ENCODE measurements at places on chromosomes 16 and 17.
A peak's percentile ranks its signal among the peaks of the same experiment; 100 is the strongest.

GRCh38 chr16:64626776-64627175, 495.1 kb downstream of the CDH11 start:
- no peak for DNase-seq

DNA sequence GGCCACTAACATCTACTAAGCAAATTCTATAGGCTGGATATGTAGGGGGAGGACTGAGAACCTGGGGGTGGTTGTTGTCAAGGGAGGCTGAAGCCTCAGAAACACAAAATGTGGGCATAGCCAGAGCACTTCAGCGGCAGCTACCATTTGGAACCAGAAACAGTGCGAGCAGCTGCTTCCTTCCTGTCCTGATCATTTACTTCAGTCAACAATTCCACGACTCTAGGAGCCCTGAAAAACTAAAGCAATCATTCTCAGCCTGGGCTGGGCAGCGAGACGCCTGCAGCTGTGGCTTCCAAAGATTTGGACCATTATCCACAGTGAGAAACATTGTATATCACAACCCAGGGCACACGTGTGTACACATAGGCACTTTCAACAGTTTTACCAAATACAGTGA, 93.9 kb upstream of the WSCD1 start:
- no peak for DNase-seq

- DNase-seq, result no peak
Observed at GRCh38 chr16:15776572-15776971, 80.3 kb downstream of the MYH11 start.

GRCh38 chr17:61928101-61928436, 287 bp upstream of the INTS2 start:
- no peak for DNase-seq

DNA sequence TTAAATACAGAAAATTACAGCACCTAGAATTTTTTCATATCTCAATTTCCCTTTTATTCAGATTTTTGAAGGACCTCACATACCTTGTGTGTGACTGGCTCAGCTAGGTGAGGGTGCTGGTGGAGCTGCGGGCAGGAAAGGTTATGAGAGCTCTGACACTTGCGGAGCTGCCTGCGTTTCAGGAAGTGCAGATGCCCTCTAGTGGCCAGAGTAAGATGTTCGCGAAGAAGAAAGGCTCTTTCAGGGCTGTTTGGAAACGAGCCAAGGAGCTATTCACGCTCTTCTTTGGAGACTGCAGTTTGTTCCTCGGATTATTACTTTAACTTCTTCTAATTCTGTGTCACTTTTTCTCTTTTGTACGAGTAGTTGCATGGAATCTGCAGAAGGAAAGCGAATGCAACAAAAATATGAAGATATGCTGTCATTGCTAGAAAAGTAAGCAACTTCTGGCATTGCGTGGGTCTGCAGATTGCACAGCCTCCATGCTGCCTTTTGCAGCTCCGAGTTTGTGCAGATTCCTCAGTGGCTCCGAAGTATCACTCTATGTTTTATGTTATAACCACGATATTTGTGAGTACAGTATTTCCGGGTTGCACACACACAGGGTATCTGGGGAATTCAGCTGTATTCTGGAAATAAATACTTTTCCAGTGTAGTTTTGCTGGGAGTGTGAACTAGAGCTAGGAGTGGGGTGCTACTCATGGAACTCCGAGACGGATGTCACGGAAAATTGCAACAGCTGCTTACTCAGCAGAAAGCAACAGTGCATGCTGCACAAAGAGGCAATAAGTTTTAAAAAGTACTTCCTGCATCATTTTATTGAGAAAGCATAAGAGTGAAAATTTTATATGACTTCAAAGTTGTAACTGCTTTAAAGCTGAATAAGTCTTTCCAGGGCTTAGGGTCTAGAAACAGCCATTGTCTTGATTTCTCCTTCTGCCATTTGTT, 46.3 kb downstream of the DNAH9 start:
- DNase-seq, result peak; percentile 29

GRCh38 chr17:8791248-8791909, 7.8 kb downstream of the MFSD6L start:
- DNase-seq, result no peak

DNA sequence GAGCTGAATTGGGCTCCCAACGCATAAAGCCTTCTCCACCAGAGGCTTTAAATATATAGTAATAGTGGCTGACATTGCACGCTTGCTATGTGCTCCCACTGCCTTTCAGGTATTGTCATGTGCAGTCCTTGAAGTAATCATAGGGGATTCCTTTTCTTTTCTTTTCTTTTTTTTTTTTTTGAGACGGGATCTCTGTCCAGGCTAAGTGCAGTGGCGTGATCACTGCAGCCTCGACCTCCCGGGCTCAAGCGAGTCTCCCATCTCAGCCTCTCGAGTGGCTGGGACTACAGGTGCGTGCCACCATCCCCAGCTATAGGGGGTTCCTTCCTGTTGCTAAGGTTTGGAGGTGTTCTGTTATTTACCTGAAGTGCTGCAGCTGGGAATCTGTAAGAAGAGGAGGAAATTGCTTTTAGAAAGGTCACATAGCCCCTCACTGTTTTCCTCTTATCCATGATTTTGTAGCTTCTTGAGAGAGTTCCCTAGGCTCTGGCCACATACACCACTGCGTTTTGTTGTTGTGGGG, 845 bp downstream of the RPL27 start:
- no peak for DNase-seq

- no peak for DNase-seq
Observed at GRCh38 chr17:80782536-80783427, 208.9 kb upstream of the CHMP6 start.

DNA sequence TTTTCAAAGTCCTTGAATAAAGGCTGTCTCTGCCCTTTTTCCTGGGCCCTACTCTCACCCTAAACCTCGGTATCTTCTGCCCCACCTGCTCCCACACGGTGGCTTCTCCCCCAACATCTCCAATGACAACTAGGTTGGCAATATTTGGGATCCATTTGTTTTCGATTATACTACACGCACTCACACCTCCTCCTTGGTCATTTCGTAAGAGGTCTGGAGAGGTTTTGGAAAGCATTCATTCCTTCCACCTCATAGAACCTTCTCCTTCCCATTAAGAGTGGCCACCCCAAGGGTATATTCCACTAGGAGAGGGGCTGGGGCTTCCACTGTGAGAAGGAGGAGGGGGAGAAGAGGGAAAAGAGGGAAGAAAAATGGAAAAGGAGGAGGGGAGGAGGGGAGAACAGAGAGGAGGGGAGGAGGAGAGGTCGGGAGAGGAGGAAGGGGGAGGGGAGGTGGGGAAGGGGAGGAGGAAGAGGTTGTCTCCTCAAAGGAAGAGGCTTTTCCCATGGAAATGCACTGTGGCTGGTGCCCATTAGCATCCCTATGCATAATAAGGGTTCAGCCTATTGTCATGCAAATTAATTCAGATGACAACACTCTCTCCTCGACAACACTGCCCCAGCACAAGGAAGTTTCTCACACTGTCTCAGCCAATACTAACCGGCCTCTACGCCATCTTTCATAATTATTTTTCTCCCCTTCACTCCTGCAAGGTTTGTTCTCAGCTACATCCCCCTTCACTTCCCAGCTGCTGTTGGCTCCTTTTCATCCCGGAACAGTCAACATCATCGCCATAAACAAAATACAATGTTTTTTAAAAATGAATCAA, 30.0 kb downstream of the SOX9 start:
- DNase-seq, result no peak

- DNase-seq, result no peak
Observed at GRCh38 chr17:82803185-82803584, 36.6 kb downstream of the ZNF750 start.
